EH (cell line): ENCODE measurements at places on chromosomes 2 and 18.

GRCh38 chr2:130798472-130799218, 38.1 kb upstream of the ARHGEF4 start:
- DNase-seq: peak; percentile 40

- no peak for DNase-seq
These were observed 85.3 kb downstream of the LRRFIP1 start for GRCh38 chr2:237712477-237713377.

DNA sequence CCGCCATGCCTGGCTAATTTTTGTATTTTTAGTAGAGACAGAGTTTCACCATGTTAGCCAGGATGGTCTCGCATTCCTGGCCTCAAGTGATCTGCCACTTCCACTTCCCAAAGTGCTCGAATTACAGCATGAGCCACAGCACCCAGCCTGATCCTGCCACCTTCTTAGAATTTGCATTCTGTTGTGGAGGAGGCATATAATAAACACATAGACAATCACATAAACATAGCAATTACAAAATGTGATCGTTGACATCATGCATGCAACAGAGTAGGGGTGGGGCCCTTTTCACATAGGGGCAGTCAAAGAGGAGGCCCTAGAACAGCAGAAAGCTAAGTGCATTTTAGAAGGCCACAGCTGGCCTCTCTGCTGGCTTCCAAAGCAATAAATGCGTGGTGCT, 39.9 kb upstream of the TSPYL6 start:
- DNase-seq: no peak

DNA sequence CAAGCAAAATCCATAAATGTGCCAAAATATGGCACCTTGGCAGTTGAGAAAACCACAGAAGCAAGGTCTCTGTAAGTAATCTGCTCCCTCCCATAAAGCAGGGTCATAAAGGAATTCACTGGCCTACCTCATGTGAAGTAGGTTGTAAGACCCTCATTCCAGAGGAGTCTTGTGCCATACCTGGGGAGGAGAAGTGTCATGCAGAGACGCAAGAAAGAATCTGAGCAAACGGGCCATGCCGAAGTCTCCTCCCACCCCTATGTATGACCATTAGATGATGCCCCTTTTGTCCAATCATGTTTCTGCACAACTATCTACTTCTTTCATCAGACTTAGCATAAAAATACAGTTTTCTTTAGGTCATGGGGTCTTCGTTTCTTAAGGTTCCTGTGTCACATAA, 14.6 kb downstream of the NMUR1 start:
- no peak for DNase-seq

DNA sequence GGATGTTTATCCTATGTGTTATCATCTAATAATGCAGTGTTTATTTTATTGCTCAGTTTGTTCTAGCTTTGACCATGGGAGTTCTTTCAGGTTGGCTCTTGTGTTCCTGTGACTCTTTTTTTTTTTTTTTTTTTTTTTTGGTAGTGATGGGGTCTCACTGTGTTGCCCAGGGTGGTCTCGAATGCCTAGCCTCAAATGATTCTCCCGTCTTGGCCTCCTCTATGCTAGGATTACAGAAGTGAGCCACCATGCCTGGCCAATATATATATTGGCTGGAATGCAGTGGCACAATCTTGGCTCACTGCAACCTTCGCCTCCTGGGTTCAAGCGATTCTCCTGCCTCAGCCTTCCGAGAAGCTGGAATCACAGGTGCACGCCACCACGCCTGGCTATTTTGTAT, 18.9 kb upstream of the NFU1 start:
- DNase-seq: peak; percentile 14

DNA sequence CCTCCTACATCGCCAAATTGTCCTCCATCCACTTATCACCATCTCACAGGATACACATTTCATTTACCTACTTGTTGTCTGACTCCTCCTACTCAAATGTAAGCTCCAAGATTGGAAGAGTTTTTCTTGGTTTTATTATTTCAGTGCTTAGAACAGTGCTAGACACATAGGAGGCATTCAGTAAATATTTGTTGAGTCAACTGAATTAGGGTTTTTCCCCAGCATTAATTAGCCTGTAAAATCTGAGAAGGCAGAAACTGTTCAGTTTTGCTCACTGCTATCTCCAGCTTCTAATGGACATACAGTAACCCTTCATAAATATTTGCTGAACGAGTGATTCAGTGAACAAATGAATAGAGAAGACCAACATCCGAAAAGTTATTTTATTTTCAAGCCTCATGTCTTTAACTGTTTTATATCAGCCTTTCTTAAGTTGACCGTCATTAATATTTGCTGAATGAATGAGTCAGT, 800 bp downstream of the TTC21B start:
- DNase-seq: peak; percentile 34

- DNase-seq: no peak
These were observed 43.6 kb upstream of the TNP1 start for GRCh38 chr2:216903470-216903869.

DNA sequence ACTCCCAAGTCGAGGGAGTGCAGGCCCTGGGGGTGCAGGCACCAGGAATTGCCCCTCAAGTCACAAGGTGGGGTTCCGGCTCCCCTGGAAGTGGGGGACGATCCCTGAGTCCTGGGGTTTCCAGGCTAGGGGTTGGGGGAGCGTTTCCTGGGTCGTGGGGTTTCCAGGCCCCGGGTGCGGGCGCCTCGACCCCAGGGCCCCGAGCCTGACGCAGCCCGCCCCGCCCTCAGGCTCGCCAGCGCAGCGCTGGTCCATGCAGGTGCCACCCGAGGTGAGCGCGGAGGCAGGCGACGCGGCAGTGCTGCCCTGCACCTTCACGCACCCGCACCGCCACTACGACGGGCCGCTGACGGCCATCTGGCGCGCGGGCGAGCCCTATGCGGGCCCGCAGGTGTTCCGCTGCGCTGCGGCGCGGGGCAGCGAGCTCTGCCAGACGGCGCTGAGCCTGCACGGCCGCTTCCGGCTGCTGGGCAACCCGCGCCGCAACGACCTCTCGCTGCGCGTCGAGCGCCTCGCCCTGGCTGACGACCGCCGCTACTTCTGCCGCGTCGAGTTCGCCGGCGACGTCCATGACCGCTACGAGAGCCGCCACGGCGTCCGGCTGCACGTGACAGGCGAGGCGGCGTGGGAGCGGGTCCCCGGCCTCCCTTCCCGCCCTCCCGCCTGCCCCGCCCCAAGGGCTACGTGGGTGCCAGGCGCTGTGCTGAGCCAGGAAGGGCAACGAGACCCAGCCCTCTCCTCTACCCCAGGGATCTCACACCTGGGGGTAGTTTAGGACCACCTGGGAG, 12.0 kb downstream of the SIGLEC15 start:
- peak; percentile 54 for DNase-seq

DNA sequence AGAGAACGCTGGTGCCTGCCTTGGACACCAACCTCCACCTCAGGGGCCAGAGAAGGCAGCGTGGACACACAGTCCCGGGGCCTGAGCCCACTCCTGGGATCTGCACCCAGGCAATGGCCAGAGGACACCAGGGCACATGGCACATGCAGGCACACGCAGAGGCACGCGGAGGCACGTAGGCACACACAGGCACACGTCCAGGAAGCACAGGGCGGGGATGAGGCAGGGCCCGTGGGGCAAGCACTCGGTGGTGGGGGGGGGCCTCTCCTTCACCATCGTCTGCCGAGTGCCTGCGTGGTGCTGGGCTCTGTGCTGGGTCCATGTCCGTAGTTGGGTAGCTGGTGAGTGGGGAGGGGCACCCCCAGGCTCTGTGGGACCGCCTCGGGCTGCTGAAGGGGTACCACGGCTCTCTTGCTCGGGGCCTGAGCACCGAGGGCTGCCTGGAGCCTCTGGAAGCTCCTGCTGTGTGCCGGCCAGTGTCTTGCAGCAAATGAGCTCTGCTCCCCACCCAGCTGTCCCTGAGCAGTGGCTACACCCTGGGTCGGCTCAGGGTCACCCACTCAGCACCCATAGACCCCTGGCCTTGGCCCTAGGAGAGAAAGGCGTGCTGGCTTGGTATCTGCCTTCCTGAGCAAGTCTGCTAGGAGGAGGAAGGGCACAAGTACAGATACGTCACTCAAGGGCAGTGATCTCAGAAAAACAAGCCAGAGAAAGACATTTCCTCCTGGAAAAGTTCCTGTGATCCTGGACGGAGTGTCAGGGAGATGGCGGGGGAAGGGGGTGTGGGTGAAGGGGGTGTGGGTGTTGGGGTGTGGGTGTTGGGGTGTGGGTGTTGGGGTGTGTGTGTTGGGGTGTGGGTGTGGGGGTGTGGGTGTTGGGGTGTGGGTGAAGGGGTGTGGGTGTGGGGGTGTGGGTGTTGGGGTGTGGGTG, 26.4 kb downstream of the RTP5 start:
- DNase-seq: peak; percentile 51

GRCh38 chr2:101223814-101224231, 28.9 kb upstream of the CNOT11 start:
- DNase-seq: peak; percentile 76

DNA sequence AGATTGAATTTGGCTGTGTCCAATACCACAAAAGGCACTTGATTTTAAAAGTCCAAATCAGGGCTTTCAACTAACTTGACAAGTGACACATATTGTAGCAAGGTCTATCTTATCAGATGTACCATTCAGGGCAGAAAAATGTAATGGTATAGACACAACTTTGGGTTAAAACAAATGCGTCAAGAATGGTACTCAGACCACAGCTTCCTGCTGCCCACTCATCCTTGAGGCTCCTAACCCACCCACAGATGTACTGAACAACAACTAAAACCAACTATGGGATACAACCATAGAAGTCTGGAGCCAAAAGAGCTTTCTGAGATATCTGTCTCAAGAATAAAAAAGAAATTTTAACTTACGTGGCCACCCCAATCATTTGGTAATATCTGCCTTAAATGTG, 105.2 kb downstream of the RBM43 start:
- DNase-seq: no peak

DNA sequence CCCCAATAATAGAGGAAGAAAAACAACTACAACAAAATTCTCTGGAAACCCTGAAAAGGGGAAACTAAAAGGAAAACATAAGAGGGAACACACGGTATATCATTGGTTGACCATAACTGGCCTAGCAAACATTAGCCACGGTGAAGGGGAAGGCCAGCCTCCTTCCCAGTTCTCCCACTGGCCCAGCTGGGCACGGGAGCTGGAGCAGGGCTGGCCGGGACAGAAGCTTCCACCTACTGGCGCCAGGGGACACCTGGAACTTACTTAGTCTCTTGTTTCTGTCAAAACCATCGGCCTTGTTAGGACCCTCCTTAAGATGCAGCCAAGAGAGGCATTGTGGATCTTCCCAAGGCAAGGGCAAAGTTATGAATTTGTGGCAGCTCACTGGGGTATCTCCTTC, 56.1 kb upstream of the DLGAP1 start:
- no peak for DNase-seq

GRCh38 chr18:62571037-62571436, 48.2 kb downstream of the ZCCHC2 start:
- no peak for DNase-seq

DNA sequence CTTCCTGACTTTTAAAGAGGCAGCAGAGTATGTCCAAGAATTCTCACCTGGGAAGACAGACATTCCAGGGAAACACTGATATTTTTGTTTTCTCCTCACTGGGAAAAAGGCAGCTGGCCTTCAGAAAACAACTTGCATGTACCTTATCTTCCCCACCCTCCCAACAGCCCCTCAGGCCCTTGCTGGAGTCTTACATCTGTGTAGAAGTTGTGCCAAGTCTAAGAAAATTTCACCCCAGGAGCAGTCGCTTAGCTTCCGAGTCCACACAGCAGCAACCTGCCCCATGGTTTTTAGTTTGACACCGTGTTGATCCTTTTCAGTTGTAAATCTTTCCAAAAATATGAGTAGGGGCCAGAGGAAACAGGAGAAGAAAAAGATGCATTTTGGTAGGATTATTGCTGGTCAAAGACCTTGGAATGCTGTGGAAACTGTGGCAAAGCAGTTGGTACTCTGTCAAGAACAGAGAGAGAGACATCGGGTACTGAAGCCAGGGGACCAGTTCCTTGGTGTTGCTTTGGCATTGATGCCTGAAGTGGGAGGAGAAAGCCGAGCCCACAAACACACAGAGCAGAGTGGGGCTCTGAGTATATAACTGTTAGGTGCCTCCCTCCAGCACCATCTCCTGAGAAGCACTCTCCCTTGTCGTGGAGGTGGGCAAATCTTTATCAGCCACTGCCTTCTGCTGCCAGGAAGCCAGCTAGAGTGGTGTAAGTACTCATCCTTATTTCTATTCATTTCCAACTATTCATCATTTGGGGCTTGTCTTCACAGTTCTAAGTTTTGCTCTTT, at the start of gene SLC14A1:
Gene SLC14A1, plus strand, starts transcription at position 615 of the 789 bp plus-strand sequence. CDS start 6,140 bp downstream, outside the sequence.
- no peak for DNase-seq

- DNase-seq: no peak
These were observed 246.8 kb downstream of the HDAC4 start for GRCh38 chr2:239153806-239154591.

DNA sequence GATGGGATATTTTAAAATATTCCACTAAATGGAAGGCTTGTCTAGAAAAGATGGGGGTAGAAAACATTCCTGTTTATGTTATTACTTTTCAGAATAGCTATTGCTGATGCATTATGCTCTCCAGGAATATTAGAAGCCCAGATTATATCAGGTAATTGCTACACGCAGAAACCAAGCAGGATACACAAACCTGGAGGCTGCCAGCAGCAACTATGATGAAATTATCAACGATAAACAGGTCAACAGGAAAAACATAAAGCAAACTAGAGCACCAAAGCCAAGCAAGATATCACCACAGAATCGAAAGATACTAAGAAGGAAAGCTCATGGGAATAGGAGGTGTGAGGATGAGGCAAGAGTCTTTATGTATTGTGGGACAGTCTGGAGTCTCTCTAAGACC, 113.2 kb upstream of the SPATS2L start:
- no peak for DNase-seq

DNA sequence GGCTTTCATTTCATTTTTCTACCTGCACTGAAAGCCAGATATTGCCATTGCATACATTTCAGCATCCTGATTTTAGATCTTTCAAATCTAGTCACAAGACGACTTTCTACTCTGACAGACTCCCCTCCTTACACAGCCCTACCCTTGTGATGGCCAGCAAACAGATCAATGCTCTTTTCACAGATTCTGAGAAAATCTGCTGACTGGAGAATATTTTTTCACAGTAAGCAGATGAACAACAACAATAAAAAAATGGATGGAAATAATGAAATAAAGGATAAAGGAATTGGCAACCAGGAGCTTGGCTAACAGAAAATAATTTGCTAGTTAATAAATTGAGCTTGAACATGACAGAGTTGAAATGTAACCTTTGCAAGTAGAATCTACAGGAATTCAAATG, 527.2 kb downstream of the IRS1 start:
- no peak for DNase-seq

DNA sequence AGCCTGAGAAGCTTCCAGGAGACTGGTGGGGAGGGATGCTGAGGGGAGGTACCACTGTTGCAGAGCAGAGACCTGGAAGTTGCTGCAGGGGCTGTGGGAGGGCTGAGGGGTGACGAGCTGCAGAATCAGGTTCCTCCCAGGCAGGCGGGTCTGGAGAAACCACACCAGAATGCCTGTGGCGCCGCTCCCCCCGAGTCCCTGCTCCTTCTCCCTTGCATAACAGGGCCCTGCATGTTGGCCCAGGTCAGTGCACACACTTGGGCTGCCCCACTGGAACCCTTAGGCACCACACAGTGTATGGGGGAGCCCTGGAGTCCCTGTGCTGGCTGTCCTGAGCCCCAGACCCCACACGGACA, 60.4 kb downstream of the ARL4C start:
- no peak for DNase-seq
